Left lung (tissue), 14 donors: ENCODE measurements at places on chromosomes 12 and 14. TPM values are rescaled to one million over a fixed set of nuclear protein-coding genes. Genes with fewer than 3 reads are reported as not detected.

DNA sequence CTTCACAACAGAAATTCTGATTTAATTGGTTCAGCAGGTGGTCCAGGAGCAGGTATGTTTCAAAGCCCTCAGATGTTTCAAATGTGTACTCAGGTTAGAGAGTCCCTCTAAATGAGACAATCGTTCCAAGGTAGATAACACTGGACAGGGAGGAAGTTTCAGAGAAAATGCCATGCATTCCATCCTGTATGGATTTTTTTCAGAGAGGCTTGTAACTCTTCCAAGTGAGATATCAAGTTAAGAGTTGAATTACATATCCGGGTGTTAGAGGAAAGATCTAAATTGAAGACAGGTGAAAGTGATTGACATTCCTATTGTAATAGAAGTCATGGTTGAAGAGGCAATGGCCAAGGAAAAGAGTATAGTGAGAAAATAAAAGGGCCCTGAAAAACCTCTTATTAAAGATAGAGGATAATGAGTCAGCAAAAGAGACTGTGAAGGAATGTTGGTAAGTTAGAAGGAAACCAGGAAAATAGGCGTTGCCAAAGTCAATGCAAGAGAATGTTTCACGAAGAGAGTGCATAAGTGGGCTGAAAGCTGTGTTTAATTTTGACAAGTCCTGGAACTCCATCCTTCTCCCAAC lies 105.8 kb downstream of the BMP4 start:
- DNase-seq: no peak

Gene EPS8
- polyA plus RNA-seq: 44.8 TPM

Gene MYF6
- polyA plus RNA-seq: 0.26 TPM

DNA sequence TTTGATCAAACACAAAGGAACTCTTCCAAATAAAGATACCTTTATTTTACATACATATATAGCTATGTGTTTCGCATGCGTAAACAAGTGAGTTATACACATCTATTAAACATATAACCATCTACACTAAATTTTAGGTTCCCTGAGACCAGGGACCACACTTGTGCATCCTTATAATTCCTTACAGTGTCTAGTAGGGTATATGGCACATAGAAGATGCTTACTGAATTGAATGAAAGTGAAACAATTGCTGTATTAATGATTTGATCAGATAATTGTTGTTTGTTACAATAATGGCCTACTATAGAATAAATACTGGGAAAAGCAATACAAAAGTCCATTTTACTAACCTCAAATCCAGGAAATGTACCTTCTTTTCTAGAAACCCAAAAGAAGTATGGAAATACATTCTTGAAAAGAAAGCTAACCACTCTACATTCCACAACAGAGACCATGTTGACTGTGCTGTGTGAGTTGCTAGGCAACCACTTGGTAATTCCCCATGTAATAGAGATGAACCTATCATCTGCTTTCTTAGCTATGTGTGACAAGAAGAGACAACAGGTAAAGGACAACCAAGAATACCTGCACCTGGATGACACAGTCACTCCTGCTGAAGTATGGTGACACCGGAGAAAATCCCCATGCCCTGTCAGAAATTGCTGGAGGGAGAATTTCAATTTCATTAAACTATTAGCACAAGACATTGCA lies 11.9 kb upstream of the CIPC start:
- no peak for DNase-seq

DNA sequence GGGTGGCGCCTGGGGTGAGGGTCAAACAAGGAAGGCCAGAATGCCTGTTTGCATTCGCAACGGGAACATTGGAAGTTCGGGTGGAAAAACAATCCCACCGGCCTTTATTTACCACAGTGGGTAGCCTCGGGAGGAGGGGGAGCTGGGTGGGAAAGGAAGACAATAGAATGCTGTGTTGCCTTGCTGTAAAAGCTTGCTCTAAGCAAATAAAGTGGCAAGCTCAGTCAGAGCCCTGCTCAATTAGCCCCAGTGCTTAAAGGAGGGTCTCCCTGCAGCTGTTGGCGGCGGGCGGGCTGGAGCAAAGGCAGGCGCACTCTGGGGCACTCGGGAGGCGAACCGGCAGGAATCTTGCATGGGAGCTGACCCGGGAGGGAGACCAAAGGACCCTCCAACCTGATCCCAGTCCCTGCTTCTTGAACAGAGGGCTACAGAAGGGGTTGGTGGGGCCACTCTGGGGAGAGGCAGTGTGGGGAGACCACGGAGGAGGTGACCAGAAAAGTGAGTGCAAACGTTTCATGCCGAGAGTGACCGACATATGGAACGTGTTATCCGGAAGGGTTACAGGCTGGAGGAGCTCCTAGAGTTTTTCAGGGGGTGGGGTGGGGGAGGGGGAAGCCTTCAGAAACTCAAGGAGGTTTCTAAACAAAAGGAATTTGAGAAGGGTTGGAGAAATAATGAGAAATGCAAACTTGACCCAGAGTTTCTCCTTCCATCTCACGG lies 48.5 kb downstream of the NTF3 start:
- DNase-seq: peak; percentile 58

DNA sequence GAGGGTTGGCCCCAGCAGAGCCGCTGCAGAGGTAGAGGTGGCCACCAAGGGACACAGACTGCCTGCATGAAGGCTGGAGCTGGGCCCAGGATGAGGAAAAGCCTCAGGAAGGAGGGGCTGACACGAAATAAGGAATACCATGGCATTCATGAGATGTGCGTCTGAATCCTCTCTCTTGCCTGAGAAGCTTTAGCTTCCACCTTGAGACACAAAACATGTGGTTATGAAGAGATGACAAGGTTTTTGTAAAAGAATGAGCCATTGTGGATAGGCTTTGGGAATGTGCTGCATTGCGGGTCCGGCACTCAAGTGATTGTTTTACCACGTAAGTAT lies 82.7 kb downstream of the DAD1 start:
- no peak for DNase-seq

DNA sequence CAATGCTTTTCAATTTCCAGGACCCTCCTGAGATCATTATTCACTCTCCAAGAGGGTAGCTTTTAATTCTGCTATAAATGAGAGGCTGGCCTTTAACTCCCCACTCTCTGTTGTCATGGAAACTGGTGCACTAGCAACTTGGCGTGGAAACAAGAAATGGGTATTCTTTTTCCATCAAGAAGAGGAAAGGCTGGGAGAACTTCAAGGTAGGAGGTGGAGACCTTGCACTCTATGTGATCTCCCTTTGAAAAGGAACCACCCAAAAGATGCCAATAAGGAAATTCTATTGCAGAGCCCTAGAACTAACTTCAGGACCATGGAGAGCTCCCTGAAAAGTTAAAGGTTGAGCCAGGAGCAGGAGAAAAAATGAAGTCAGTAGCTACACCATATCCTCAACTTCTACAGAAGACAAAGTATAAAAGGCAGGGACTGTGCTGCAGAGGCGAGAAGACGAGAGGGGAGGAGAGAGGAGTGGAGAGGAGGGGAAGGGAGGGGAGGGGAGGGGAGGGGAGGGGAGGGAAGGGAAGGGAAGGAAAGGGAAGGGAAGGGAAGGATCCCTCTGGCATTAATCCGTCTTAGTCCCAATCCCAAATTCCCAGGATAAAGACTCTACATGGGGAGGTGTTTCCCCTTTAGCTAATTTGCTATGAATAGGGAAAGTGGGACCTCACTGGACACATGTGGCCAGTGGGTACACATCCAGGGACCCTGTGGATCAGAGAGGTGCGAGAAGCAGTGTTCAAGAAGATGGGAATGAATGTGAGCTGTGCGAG lies 46.7 kb upstream of the FICD start:
- peak; percentile 46 for DNase-seq

Gene KRT6C
- polyA plus RNA-seq: not detected

DNA sequence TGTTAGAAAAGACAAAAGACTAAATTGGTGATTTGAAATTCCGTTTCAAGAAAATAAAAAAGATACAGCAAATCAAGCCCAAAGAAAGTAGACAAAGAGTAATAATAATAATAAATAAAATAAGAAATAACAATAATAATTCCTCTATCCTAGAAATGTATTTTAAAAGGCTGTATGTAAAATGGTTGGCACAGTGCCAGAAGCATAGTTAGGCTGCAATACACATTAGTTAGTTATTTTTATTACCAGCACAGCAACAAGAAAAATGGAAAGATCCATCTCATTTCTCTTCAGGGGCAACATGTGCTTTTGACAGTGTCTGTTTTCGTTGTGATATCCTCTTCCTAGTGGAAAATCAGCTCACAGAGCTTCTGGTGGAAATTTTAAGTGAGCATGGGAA lies 174.1 kb upstream of the TMTC1 start:
- DNase-seq: no peak

DNA sequence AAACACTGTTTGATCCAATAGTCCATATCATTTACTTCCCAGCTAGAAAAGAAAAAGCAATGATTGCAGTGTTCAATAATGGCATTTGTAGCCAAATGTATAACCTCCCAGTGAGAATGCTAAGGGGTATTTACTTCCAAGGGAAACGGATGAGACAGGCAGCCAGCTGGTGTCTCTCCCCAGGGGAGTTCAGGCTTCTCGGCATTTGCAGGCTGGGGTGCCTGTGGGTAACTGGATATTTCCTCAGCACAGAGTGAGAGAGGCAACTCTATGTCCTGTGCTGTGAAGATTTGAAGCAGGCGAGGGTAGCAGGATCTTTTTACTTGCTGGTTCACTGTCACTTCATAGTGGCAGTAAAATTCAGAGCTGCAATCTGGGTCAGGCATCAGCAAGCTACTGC lies 1455.6 kb upstream of the TMEM132C start:
- DNase-seq: no peak
